ENCODE measurements at places on chromosomes 6 and 20.

- DNase-seq, result no peak
Observed at GRCh38 chr20:61210862-61211261, 41.2 kb upstream of the CDH4 start.

- DNase-seq, result no peak
Observed at GRCh38 chr6:119284861-119285521, 64.6 kb downstream of the MAN1A1 start.

DNA sequence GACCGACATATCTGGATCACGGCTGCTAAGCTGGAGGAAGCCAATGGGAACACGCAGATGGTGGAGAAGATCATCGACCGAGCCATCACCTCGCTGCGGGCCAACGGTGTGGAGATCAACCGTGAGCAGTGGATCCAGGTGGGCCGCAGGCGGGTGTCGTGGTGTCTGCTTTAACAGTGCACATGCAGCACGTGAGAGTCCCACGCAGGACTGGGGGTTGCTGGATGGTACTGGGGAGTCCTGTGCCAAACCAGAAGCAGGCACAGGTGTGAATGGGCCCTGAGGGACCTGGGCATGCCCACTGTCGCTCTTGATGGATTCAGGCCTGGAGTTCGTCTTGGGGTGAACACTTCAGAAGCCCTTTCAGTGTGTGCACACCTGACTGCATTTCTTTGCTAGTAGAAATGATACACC, 24.6 kb upstream of the C20orf204 start:
- DNase-seq, result no peak

DNA sequence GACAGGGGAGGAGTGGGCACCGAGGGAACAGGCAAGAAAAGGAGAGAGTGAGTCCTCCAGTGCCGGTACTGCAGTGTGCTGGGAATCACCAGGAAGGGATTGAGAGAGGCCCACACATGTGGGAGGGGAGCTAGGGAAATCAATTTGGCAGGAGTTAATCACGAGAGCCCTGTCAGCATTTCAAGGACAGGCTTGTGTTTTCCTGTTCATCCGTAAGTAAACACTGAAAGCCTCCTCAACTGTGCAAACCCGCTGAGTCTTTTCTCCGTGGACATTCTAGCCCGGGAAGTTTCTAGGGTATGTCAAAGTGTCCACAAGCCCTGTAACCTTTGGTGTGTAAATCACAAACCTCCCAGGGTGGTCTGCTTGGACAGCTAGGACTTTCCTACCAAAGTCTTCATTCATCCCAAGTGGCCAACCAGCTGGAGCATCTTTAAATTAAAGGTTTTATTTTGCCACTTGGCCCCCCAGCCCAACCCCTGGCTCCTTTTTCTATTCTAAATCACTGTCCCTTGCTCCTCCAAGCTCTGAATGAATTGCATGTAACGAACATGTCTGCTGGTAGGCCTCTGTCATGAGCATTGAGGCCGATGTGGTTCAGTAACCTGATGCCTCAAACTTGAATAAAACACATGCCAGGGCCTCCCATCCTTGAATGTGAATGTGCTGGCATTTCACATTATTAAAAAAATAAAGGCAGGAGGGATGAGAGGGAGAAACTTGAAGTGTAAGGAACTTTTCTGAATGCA, 149.1 kb downstream of the ZNF217 start:
- DNase-seq, result no peak

DNA sequence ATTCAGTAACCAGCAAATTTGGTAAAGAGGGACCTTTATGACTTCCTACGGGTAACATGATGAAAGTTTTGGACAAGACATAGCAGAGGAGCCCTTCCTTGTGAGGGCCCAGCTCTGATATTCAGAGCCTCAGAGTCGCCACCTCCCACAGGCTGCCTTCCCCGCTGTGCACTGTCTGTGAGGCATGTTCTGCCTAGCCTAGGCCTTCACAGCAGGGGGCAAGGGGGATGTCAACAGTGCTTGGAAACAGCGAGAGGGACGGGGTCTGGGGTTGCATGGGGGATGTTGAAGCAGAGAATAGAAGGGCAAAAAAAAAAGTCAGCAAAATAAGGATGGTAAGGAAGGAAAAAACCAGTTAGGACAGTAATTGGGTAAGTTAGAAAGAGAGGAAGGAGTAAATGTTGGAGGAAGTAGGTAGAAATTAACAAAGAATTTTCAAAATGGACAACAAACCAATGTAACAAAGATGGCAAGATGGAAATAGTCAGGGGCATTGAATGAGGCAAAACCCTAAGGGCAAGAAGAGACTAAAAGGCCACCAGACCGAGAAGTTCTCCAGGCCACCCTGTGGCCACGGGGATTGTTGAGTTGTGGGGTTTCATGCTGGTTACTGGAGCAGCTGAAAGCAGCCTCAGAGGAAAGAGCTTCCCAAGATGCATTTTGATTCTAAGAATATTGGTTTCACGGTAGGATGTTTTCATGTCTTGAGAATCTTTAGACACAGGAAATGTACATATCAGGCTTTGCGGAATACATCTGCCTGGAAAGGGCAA, 139.8 kb downstream of the LY86 start:
- DNase-seq, result no peak

DNA sequence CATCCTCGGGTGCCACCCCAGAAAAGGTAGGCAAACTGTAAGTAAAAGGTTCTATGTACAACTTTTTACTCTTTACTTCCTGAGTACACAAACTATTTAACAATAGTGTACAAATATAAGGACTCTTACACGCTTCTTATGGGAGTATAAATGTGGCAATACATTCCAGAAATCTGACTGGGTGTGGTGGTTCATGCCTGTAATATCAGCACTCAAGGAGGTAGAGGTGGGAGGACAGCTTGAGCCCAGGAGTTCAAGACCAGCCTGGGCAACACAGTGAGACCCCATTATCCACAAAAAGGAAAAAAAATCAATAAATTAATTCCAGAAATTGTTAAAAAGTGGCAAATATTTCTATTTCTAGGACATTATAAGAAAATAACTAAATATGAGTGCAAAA, 48.9 kb downstream of the PIGU start:
- no peak for DNase-seq
